Stimulated activated CD8-positive, alpha-beta memory T cell treated with anti-CD3 and anti-CD28 coated beads, Interleukin-7, amount 100 ng/mL, for 1 hour (primary cell): ENCODE measurements at places on chromosomes 1 and 21.

GRCh38 chr1:203915811-203916210, 54.4 kb downstream of the SNRPE start:
- DNase-seq = no peak

GRCh38 chr1:39936724-39937491, 18.0 kb upstream of the MFSD2A start:
- no peak for DNase-seq

DNA sequence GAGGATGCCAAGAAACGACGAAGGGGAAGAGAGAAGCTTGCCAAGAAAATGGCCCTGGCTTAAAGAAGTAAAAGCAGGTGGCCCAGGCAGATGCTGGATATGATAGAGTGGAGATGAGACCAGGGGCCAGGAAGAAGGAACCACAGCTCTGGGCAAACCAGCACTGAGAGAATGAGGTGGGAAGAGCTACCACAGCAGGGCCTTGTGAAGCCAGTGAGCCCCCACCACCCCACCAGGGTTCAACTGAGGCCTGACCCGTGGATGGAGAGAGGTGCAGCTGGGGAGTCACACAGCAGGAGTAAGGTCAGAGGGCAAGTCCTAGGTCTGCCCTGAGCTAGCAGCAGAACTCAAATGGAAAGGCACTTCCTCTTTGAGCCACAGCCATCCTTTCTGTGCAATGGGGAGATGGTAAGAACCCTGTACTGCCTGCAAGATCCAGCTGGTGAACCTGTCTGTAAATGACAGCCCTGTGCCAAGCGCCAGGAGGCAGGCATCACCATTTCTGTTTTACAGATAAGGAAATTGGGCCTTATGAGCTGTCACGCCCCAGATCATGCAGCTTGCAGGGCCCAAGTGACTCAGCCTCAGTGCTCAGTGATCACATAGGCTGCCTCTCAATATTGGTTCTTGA, 8.5 kb downstream of the SH3BGRL3 start:
- no peak for DNase-seq

- DNase-seq = no peak
Measured at GRCh38 chr21:45539046-45539795, 3.0 kb downstream of the SLC19A1 start.

GRCh38 chr1:57987523-57987922, 559.0 kb downstream of the OMA1 start:
- no peak for DNase-seq

- DNase-seq = no peak
Measured at GRCh38 chr21:15197696-15198095, 132.9 kb upstream of the NRIP1 start.

DNA sequence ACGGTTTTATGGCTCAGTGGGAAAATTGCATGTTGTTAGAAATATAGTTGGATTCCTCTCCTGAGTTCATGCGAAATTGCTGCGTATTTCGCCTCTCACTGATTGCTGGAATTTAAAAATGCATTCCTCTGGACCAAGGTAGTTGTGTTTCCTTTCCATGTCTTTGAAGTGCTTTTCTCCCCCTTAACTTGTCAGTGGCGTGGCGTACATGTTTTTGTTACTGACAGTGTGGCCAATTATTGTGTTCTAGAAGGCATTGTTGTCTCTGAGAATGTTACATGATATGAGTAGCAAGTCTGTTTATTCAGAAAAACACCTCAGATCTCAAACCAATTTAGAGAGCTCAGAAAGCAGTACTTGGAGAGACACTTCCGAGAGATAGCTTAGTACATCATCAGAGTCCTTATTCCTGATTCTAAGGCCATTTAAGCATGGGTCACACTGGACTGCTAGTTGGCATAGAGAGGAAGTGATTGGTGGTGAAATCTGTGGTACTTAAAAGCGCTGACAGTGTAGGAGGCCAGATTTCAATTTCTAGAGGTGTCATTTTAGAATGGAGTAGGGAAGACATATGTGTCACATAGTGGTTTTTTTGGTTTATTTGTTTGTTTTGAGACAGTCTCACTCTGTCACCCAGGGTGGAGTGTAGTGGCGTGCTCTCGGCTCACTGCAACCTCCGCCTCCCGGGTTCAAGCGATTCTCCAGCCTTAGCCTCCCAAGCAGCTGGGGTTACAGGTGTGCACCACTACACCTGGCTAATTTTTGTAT, 184.4 kb downstream of the RYR2 start:
- no peak for DNase-seq

GRCh38 chr21:42094811-42095210, 23.7 kb downstream of the UMODL1 start:
- DNase-seq = no peak

DNA sequence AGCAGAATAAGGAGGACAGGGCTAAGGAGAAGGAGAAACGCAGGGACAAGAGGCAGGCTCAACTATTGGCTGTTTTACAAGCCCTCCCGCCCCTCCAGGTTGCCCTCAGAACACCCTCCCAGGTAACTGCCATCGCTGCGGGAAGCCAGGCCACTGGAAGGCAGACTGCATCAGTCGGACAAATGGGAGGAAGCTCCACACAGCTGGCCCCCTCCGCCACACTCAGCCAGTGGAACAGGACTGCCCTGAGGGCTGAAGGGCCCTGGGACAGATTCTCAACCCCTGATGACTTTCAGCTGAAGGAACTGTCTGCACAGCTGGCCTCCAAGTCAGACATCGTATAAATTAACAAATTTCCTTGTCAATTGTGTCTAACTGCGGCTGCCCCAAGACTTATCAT, 21.8 kb downstream of the LRRC3 start:
- DNase-seq = no peak

GRCh38 chr1:75394386-75395139, 216.4 kb downstream of the SLC44A5 start:
- no peak for DNase-seq

GRCh38 chr1:154306151-154306550, 14.7 kb upstream of the AQP10 start:
- DNase-seq = no peak

DNA sequence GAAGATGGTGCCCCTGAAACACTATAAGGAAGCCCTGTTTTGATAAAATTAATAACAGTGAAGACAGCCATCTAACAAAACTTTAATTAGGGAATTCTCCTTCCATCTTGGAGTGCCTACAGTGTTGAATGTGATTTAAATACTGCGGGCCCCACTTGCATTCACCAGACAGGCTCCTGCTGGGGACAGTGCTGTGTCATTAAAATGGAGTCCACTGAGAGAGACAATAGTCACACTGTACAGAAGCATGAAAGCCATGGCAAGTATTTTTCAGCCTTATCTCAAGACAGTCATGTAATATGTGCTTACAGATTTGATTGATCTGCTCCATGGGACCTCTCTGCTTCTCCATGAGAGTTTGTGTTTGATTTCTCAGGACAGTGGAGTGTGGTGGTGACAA, 29.7 kb upstream of the ZBTB18 start:
- DNase-seq = no peak

DNA sequence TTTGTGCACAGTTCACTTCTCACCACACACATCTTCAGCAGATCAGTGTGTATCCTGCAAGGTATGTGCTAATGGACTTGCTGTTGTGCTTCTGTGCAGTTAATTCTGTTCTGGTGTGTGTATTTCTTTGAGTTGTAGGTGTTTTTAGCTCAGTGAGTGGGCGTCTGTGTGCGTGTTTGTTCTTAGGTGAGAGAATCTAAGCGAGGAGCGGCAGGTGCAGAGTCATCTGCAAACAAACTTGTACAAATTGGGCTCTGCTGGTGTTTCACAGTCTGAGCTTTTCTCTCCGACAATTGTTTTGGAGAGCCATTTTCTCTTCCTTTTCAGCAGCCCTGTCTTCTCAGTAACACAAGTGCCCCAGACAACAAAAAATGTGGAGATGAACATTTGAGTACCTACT, 43.6 kb downstream of the ACP6 start:
- DNase-seq = no peak

- DNase-seq = no peak
Measured at GRCh38 chr1:116680752-116681151, 13.2 kb upstream of the IGSF3 start.

DNA sequence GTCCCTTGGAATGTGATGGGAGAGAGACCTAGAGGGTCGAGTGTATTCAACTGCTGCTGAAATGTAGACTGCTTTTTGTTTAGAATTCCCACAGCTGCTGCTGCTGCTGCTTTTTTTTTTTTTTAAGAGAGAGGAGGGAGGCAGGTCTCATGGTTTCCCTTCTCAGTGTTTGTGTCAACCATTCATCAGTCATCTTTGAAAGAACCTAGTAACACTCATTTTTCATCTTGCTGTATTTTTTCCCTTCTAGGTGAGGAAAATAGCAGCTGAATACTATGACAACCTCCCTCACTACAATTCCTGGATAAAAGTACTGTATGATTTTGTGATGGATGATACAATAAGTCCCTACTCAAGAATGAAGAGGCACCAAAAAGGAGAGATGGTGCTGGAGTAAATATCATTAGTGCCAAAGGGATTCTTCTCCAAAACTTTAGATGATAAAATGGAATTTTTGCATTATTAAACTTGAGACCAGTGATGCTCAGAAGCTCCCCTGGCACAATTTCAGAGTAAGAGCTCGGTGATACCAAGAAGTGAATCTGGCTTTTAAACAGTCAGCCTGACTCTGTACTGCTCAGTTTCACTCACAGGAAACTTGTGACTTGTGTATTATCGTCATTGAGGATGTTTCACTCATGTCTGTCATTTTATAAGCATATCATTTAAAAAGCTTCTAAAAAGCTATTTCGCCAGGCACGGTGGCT, 9.2 kb downstream of the DEGS1 start:
- no peak for DNase-seq

- DNase-seq = no peak
Measured at GRCh38 chr1:82329226-82329625, 528.5 kb downstream of the ADGRL2 start.

DNA sequence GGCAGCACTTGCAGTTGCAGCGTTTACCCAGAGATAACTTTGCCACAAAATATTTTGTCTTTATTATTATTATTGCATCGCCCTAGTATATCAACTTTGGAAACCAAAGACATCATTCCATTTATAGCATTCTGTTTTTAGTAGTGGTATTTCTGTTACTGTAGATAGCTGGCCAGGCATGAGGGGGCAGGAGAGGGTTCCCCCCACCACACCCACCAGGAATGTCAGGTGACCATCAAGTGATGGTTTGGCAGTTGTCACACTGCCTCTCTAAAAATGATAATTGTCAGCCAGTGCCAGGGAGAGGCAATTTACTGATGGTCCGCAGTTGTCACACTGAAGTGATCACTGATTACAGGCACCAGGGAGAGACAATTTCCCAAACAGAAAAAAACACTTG, 135.6 kb downstream of the TSEN15 start:
- DNase-seq = no peak

DNA sequence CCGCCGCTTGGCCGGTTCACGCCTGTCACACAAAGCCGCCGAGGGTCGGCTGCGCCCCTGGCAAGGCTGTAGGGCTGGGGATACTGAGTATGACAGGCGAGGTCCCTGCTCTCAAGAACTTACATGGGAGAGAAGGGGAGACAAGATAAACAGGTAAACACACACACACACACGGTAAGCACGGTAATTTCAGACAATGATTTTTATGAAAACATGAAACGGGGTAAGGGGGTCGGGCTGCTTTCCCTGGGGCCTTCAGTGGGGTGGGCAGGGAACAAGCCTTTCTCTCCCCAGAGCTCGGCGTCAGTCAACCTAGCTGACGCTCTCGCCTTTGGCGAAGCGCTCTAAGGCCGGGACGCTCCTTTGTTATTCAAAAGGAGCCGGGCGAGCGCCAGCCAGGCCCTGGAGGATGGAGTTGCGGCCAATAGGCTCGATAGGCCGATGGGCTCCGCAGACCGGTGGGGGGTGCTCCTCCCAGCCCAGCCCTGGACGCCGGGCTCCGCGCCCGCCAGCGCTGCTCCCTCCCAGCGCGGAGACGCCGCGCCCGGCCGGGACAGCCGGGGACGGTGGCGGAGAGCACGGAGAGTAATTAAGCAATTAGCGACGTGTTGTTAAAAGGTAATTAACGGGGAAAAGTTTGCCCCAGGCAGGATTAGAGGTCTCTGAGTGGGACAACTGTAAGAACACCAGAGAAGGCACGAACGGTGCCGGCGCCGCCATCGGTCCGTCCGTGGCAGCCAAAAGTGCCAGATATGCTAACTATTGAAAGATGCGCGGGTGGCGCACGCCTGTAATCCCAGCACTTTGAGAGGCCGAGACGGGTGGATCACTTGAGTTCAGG, 950 bp upstream of the INKA2 start:
- no peak for DNase-seq

- peak; percentile 33 for DNase-seq
Measured at GRCh38 chr1:235417086-235417697, 50.0 kb downstream of the TBCE start.

DNA sequence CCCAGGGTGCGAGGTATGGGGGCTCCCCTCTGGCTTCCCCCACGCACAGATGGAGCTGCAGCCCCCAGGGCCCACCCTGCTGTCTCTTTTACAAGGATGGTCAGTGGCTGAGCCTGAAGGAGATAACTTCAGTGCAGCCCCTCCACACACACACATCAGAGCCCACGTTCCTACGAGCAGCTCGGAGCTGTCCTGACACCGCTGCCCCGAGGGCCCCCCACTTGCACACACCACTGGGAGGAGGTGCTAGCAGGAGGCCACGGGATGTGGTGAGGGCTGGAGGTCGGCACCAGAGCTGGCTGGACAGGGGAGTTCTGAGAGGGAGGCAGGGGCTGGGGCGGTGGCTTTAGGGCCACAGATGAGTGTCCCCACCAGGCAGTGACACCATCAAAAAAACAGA, 53.9 kb downstream of the MORN1 start:
- DNase-seq = no peak

- DNase-seq = no peak
Measured at GRCh38 chr1:19885821-19886220, 3.6 kb downstream of the OTUD3 start.

GRCh38 chr1:114468710-114469468, 42.1 kb downstream of the TRIM33 start:
- no peak for DNase-seq

DNA sequence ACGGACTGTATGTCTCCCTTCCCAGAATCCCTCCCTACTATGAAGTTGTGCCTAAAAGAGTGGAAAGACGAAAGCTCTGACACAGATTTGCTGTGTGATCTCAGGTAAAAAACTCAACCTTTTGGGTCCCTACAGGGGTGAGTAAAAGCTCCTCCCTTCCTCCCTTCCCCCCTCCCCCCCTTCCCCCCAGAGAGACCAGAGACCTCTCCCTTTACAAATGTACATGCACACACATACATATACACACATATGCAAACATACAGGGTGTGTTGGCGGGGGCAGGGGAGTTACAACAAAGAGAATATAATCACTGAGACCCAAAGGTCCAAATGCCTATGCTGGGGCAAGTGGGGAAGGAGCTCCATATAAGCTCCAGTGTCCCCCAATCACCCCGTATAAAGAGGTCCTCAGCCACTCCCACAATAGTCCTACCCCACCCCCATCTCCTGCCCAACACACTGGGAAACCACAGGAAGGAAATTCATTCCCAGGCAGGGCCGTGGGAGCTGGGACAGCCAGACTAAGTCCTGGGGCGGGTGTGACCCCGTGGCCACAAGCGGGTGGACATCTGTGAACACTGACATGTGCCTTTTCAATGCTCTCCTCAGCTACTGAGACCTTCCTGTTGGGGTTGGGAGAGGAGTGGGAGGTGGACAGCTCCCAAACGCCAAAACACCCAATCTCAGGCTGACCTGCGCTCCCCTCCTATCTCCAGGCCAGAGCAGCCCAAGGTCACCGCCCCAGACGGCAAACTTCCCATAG, 2.0 kb downstream of the MEF2D start:
- DNase-seq = no peak

GRCh38 chr1:216805233-216805632, 82.0 kb upstream of the ESRRG start:
- no peak for DNase-seq

- no peak for DNase-seq
Measured at GRCh38 chr1:90534116-90534515, 183.0 kb downstream of the BARHL2 start.
